T-helper 9 cell (primary cell): ENCODE measurements at places on chromosomes 1 and 21.

- DNase-seq: no peak
Measured at GRCh38 chr1:111271464-111271801, 19.2 kb upstream of the CHIA start.

GRCh38 chr1:42806593-42806992 is 10.3 kb upstream of the ERMAP start:
- no peak for DNase-seq

DNA sequence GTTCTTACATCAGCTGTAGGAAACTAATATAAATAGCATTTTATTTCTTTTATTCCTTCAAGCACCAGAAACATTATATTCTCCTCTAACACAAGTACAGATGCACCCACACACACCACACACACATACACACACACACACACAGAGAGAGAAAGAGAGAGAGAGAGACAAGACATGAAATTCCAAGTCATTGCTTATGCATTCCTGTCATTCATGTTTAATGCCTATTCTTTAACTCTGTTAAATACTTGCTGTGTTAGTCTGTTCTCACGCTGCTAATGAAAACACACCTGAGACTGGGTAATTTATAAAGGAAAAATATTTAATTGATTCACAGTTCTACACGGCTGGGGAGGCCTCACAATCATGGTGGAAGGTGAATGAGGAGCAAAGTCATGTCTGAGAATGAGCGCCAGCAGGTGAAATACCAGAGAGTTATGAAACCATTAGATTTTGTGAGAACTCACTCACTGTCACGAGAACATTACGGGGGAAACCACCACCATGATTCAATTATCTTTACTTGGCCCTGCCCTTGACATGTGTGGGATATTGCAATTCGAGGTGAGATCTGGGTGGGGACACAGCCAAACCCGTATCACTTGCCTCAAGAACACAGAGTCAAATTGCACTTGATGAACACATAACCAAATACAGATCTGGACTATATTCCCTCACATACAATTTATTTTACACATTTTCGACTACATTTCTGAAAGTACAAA is 1058.1 kb upstream of the TMPRSS15 start:
- DNase-seq: no peak

DNA sequence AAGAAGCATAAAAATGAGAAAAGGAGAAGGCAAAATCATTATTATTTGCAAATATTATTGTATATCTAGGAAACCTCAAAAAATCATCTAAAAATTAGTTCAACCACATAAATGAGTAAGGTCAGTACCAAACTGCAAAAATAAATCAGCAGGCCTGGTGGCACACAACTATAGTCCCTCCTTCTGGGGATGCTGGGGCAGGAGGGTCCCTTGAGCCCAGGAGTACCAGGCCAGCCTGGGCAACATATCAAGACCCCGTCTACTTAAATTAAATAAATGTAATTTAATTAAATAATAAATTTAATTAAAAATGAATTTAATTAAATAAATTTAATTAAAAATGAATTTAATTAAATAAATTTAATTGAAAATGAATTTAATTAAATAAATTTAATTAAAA is 40.3 kb upstream of the TRIM67 start:
- no peak for DNase-seq

DNA sequence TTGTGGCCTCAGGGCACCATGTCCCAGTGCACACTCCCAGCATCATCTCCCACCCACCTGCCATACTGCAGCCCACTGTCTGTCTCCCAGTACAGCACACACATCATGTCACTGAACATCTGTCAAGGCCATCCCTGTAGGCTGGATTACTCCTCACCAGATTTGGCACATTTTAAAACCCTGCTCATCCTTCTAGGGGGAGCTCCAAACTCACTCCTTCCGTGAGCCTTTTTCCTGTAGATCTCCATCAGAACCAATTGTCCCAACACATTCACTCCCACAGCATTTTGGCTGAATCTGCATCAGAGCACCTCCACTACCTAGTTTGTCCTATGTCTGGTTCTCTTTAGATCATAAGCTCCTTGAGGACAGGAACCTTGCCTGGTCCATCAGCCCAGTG is 58.6 kb upstream of the GRIK3 start:
- no peak for DNase-seq

- no peak for DNase-seq
Measured at GRCh38 chr1:116455509-116455908, 82.5 kb downstream of the ATP1A1 start.

DNA sequence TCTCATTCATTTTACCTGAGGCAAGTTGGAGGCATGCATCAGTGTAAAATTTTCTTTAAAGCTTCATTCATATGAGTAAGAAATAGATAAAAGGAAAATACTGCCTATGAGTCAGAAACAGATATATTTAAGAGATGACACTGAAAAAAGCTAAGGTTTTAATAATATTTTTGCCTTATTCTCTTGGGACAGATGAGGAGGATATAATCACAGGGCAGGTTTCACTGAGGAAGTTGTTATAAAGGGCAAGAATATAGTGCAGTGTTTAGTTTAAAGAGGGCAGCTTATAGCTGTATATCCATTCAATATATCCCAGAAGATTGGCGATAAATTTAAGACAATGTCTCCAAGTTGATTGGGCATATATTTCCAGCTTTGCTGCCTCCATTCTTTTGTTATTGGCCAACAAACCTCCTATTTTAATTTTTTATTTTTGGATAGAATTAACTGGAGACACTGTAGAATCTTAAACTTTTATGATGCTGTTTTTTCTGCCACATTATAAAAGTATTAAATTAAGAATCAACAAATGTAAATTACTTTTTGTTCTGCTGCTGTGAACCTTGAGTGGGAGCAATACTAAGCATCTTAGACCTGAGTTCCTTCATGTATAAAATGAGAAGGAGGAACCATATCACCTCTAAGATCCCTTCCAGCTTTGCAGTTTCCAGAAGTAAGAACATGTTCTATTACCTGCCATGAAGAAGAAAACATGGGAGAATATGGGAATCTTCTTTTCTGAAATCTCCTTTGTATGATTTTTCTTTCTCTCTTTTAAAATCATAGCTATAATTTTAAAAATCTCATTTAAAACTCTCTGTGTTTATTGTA is 171.6 kb downstream of the S1PR1 start:
- DNase-seq: no peak

DNA sequence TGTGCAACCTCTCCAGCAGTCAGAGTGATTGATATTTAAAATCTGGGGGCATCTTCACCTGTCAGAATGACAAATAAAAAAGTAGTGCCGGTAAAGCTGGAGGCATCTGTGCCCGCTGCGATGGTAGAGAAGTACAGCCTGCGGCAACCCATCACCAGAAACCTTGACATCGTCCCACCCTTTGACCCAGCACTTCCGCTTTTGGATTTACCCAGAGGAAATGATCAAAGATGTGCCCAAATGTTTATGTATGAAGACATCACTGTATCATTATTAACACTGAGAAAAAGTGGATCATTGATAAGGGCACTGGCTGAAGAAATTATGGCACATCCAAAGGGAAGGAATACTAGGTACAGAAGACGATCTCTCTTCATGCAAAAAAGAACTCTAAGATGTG is 96.0 kb downstream of the PGBD5 start:
- DNase-seq: no peak

DNA sequence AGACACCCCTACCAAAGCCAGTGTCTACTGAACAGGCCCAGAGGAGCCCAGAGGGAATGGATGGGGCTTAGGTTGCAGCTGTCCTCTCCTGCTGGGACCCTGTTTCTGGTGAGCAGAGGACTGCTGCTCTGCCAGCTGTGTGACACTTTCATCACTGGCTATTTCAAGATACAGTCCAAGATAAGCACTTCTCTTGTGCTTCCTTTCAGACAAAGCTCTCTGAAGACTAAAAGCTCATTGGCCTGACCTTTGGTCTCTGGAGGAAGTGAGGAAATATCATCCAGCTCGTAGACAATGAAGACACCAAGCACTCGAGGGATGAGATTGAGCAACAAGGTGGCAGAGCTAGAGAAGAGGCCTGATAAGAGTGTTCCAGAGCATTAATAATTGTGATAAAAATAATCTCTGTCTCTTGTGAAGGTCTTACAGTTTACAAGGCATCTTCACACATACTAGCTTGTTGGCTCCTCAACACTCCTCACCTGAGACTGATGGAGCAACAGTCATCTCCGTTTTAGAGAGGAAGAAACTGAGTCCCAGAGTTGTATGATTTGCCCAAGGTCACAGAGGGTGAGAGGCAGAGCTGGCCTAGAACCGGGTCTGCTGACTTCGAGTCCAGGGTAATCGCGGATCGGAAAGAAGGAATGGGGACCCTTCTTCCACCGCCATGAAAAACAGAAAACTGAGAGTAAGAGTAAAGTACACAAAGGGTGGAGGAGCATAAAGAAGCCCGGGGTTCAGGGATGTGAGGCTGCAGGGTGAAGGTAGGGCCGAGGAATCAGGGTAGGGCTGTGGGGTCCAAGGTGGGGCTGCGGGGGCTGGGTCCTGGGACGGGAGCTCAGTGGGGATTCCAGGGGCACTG is 666 bp downstream of the PAFAH2 start:
- no peak for DNase-seq

DNA sequence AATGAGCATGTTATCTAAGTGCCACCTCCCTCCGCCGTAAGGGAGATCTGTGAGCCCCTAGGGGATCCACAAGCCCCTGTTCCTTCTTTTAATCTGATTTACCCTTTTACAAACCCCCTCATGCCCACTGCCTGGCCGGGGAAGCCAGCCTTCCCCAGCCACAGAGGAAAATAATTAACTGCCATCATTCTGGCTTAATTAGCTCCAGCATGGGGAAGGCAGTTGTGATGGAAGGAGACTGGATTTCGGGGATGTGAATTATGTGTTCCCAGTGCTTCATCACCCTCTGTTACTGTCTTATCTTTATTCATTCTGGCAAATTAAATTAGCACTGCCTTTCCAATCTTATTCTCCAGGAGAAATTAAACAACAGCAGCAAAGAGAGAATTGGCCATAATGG is 135.8 kb downstream of the PTPRU start:
- no peak for DNase-seq

DNA sequence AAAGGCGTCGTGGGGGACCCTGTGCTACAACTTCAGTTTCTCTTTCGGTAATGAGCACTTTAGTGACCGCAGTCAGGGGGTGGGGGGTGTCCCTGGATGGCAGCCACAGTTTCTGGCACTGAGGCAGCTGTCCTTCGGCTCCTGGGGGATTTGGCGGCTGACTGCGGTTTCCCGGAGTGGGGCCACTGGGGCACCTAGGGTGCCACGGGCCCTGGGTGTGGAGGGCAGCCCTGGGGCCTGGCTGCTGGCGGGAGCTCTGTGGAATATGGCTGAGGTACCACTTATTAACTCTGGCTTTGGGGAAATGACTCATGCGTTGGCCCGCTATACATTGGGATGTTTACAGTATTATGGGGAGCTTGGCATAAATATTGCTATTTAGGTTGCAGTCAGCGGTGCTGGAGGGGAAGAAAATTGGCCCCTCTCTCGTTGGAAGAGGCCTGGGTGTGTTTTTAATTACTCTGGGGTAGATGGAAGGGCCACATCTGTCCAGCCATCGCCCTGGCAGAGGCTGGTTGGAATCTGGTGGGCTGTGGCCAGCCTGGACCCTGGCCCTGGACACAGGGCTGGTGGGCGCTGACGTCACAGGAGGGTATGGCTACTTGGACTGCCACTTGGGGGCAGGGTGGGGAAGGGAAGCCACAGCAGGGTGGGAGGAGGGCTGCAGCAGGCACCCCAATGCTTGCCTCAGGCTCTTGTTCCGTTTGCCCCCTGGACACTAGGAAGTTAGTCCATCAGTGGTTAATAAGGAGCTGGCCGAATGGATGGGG is 2.0 kb downstream of the EPHB2 start:
- DNase-seq: no peak

DNA sequence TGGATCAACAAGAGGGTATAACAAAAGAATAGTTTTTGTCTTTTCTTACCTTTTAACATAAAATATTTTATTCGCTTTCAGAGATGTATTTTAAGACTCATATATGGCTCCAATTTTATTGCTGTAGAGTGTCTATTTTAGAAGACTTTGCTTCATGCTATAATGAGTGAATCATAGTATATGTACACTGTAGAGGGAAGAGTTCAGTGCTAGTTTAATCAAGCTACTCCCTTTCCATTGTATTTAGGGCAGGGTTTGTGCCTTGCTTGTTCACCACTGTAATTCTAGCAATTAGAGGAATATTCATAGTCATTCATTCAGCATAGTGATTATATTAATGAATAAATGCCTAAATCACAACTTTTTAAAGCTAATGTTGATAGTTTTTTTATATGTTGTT is 78.8 kb downstream of the CEP350 start:
- no peak for DNase-seq

DNA sequence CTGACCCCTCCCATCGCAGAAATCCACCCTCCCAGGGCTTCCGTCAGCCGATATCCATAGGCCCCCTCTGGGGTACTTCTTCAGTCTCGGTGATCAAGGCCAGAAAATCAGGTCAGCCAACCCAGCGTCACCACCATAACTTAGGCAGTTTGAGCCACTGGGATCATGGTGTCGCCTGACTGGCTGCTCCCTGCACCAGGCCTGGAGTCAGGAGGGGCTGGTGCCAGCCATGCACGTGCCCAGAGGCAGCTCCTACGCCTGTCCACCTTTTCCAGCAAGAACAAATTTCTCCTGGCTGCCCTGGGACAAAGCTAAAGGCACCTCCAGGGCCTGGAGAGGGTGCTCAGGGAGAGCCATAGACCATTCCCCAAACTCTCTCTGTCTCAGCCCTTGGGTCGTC is 4.8 kb upstream of the CTRC start:
- DNase-seq: no peak

GRCh38 chr21:44762221-44763049 is 39.2 kb downstream of the UBE2G2 start:
- no peak for DNase-seq

GRCh38 chr1:94560333-94560732 is 18.8 kb upstream of the F3 start:
- DNase-seq: no peak

DNA sequence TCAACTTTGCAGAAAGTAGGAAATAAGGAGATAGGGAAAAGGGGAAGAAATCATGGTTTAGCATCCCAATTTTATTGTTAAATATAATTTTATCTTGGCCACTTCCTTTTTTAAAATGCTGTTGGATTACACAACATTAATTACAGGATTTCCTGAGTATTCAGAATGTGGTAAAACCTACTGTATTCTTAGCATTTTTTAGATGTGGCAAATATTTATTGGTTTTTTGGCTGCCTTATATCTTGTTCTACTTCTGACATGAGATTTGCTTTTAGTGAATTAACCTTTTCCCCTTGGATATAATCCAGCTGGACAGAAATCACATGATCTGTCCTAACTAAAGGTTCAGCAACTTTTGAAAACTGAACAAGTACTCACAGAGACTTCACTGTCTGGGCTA is 104.9 kb downstream of the PTGS2 start:
- no peak for DNase-seq

DNA sequence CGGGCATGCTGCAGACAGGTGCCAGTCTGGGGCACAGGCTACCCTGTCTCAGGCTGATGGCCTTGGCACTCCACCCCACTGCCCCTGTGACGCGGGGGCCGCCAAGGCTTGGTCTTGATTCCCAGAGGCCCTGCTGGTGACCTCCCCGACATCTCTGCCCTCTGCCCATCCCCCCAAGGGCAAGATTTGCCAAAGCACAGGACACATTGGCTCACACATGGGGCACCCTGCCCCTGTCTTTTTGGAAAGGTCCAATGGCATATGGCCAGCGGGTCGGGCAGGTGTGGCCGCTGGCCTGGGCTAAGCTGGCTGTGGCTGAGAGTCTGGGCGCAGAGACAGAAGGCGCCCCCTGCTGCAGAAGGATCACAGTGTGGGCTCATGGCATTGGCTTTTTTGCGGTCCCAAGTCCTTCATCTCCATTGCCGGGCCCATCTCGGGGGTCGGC is 4.6 kb downstream of the MIB2 start:
- no peak for DNase-seq
